ENCODE measurements at places on chromosomes 7 and 10.
A peak's percentile ranks its signal among the peaks of the same experiment; 100 is the strongest.

DNA sequence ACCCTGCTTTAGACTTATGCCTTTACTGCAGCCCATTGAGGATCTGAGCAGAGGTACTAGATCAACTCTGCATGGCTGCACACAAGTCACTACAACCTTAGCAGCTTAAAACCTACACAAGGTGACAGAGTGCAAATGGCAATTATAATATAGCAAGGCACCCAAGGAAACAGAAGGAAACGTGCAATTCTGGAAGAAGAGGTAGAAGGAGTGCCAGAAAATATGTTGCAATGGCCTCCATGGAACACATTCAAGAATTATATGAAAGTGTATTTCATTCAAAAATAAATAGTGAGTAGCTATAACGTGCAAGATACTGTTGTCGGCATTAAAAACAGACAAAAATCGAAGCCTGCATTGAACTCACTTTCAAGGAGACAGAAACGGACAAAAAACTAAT is 2.9 kb upstream of the AKR1C8 start:
- DNase-seq = no peak

GRCh38 chr7:131619336-131620305 is 63.2 kb upstream of the PODXL start:
- DNase-seq = no peak

DNA sequence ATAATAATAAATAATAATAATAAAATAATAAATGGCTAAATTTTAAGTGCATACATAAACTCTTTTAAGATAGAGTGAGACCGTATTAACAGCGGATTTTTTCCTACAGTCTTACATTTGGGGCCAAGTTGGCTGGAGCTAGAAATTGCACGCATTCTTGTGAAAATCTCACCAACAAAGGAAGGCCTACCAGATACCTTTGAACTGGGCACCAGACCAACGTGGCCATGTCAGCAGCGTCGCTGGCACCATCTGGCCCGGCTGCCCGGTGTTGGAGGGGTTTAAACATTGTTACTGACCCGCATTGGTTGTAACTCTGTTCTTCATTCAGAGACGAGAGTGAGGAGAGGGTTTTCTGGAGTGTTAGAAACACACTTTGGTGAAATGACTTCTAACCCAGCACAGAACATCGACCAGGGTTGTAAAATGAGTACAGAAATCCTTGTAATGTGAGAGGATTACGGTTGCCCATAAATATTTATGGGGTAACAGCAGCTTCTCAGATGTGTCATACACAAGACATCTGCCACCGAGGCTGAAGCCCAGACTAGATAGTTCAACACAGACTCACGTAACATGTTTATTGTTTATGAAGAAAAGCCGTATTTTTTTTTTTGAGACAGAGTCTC is 34.6 kb upstream of the UNCX start:
- no peak for DNase-seq

DNA sequence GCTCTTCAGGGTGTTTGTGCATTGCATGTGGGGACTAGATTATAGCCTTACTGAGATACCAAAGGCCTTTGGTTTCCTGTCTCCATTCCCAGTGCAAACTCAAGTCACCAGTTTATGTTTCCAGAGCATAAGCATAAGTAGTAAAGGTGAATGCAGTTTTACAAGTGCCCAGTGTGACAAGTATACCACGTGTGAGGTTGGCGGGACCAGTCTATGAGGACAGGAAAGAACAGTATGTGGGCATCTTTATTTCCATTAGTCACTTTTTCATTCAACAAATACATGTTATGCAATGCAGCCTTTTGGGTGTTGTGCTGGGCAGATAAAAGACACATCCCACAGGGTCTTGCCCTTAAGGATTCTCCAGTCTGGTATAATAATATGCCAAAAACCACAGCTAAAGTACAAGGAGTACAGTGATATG is 146.5 kb downstream of the ARID5B start:
- peak; percentile 76 for DNase-seq

DNA sequence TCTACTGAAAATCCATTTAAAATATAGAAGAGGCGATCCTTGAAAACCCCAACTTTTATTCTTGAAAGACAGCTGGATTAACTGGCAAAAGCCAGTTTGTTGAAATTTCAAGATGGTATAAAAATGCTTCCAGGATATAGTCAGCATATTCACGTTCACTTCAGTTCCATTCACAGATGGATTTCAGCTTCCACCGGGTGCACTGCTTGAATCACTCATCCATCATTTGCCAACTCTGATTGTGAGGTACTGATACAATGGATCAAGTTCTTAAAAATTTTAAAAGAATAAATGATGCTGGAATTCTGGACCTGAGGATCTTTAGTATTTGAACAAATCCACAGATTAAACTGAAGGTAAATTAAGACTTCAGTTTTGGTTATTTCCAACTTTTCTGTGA is 2.4 kb downstream of the PURB start:
- DNase-seq = no peak

DNA sequence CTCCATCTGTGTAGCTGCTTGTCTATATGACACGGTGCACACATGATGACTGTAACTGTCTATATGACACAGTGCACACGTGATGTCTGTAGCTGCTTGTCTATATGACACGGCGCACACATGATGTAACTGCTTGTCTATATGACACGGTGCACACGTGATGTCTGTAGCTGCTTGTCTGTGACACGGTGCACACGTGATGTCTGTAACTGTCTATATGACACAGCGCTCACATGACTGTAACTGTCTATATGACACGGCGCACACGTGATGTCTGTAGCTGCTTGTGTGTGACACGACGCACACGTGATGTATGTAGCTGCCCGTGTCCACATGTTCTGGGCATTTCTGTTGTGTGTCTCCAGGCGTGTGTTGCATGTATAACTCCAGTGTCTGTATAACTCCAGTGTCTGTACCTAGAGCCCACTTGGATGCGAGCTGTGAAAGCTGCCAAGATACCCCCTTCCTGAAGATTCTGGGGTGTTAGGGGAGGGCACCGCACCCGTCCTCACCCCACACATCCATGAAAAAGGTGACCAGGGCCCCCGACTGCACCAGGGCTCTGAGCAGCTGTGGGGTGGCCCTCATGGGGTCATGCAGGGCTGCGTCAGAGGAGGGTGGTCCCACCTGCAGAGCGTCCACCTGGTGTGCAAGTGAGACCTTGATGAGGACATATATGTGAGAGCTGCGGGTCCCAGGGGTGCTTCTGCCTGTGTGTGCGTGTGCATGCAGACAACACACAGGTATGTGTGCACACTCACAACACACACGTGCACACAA is 137.9 kb downstream of the ELFN1 start:
- DNase-seq = no peak

GRCh38 chr7:38858259-38858884 is 50.6 kb downstream of the VPS41 start:
- DNase-seq = no peak

GRCh38 chr7:13984831-13985685 is 4.4 kb downstream of the ETV1 start:
- no peak for DNase-seq

DNA sequence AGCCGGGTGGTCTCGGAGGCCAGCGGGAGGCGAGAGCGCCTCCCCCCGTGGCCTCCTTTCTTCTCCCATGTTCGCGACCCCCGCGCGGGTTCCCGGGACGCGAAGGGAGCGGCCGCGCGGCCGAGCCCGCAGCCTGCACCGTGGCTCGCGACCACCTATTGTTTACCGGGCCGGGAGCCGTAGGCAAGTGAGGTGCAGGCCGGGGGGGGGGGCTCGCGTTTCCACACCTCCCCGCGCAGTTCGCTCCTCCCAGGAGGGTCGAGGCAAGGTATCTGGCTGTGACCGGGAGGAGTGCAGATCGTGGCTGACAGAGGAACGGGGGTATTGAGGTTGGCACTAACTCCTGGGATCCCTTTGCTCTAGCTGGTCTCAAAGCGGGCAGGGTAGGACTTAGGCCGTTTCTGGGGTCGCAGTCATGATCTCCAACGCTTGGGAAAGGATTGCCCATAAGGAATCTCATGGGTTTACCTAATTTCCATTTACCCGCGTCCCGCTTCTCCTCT is 734 bp downstream of the PTPN12 start:
- DNase-seq = peak; percentile 7

DNA sequence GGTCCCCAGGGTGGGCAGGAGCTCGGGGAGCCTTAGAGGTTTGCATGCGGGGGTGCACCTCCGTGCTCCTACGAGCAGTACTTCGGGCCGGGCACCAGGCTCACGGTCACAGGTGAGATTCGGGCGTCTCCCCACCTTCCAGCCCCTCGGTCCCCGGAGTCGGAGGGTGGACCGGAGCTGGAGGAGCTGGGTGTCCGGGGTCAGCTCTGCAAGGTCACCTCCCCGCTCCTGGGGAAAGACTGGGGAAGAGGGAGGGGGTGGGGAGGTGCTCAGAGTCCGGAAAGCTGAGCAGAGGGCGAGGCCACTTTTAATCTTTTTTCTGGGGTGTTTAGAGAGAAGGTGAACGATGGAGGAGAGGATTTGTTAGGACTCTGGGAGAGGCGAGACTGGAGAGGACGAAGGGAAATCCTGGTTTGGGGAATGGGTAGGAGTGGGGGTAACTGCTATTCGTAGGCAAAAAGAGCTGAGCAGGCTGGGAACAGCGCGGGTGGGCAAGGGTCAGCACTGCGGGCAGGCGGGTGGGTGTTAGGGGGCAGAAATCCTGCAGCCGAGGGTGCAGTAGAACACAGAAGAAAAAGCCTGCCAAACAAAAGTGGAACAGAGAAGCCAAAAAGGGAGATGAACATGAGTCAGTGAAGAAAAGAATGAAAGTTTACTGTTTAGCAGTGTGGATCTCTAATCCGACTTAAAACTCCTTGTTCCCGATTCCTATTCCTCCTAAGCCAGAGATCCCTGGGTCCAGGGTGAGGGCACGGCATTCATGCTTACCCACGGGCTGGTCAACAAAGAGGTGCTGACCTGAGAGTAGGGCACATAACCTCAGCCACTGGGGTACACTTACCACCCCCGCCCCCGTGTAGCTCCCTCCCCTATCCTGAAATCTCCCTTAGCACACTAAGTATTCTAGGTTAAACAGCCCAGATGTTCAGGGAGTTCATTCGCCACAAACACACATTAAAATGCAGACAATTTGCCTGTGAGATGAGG is 26.9 kb downstream of the PRSS2 start:
- no peak for DNase-seq

DNA sequence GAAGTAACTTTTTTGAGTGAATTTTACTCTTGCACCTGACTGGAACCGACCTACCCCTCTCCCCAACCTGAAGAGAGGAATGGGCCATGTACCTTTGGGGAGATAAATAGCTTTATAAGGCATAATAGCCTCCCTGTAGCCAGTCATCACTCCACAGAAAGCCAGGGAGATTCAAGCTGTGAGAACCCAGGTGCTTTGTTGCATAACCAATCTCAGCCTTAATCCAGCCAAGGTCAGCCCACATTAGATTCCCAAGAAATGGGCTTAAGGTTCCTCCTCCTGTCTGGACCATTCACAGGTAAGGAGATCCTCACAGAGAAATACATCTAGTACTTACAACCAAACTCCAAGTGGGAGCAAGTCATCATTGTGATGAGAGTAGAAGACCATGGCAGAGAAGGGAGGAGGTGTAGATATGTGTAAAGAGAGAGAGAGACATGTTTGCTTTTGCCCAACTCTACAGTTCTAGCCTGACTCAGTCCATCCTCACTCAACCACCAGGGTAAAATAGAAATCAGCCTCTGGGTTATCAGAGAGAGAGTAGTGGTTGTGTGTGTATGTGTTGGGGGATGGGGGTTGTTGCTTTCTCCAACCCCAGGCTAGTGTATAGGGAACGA is 23.6 kb downstream of the SKIDA1 start:
- DNase-seq = no peak

DNA sequence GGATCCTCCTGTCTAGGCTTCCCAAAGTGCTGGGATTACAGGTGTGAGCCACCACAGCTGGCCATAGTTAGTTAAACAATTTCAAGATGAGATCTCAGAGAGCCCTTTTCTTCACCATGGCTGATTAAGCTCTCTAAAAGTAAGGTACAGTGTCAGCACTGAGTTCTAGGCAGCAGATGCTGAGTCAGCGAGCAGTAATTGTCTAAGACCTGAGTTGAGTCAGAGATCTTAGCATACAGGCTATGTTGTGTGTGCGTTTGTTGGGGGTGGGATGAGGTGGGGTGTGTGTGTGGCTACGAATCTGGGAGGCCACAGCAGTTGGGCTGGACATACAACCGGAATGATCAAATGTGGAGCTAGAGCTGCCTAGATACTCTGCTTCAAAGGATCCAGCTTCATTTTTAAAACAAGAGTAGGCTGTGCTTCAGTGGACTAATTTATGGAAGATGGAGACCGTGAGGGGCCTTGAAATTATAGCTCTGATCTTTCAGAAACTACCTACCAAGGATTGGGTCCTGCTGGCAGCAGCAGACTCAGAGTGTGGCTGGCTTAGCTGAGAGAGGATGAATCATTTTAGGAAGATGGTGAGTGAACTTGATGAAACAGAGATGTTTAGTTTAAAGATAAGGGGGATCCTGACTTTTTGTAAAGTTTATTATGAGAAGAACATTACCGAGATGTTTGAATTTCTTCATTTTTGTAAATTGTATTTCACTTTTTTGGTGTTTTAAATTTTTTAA is 17.5 kb upstream of the MTPN start:
- DNase-seq = peak; percentile 58

DNA sequence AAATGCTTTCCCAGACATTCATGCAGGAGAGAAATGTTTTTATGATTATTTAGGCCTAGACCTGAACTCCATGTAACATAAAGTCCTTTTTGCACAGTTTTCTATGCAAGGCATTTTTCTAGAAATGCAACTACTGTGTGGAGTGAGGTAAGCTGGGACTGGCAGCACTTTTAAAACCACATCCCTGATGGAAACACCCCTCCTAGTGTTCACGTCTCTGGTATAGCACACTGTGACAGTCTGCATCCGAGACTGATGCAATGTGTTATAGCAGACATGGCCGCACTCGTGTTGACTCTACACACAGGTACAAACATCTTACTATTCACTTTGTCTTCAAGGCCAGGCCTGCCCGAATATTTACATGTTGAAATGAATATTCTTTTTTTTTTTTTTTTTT is 19.3 kb upstream of the ERCC6 start:
- no peak for DNase-seq

- DNase-seq = no peak
These were observed 212.1 kb upstream of the KLF14 start for GRCh38 chr7:130946114-130946513.

- no peak for DNase-seq
These were observed 41.2 kb downstream of the JMJD1C start for GRCh38 chr10:63424576-63424975.

GRCh38 chr7:137692399-137692798 is 154.4 kb downstream of the DGKI start:
- no peak for DNase-seq

GRCh38 chr10:3950676-3951275 is 165.8 kb upstream of the KLF6 start:
- no peak for DNase-seq

DNA sequence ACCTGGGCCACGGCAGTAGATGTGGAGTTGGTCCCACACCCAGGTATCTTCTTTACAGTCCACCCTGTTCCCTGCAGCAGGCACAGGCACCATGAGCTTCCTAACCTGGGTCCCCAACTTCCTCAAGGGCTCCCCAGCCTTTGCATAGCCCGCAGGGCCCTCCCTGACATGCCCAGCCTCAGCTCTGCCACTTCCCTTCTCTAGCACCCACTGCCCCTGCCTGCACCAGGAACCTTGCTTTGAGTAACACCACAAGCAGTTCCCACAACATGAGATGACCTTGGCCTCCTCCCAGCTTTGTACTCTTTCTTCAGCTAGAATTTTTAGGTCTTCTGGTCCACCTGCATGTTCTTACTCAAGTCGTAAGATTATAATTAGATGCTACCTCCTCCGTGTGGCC is 92.2 kb upstream of the ZPBP start:
- no peak for DNase-seq

- DNase-seq = no peak
These were observed 515.7 kb downstream of the SORCS1 start for GRCh38 chr10:106648534-106649481.

GRCh38 chr7:79287981-79288380 is 165.5 kb downstream of the MAGI2 start:
- DNase-seq = no peak
